Fibroblast of villous mesenchyme (primary cell): ENCODE measurements at places on chromosomes 4 and X. TPM values are rescaled to one million over a fixed set of nuclear protein-coding genes. Genes with fewer than 3 reads are reported as not detected.

PRAF2 gene
- total RNA-seq: 12.6 and 15.1 TPM in 2 replicates

GNRHR gene
- total RNA-seq: under 0.01 TPM in 1 of 2 replicates, not detected in the other

GRIA2 gene
- 1.9 TPM in 1 of 2 replicates, not detected in the other for total RNA-seq

TEX11 gene
- total RNA-seq: not detected in 2 replicates

GPC4 gene
- 0.86 and 2.3 TPM in 2 replicates for total RNA-seq

ENPEP gene
- total RNA-seq: 0.32 and 0.43 TPM in 2 replicates

NSG1 gene
- 0.32 and 0.86 TPM in 2 replicates for total RNA-seq
